CD8-positive, alpha-beta memory T cell (primary cell): ENCODE measurements at places on chromosomes 1 and 21.

DNA sequence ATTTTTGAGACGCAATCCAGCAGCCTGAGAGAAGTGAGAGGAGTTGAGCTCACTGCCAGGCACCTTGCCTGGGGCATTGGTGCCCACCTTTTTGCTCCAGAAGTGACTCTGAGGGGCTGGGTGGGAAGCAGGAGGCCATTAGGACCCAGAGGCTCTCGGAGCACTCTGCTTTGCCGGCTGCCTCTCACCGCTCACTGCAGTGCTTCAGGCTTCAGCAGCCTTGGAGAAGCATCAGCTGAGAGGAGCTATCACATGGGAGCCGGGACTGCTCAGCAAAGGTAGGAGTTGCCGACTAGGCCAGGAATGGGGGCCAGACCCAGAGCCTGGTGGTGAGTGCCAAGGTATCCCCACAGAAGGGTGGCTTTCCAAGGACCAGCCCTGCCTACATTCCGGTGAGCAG is at the start of gene GPR61:
GPR61 (plus strand) TSS at position 197 of the 400 bp plus-strand sequence. CDS start 3,151 bp downstream, outside the sequence.
- DNase-seq, result no peak

DNA sequence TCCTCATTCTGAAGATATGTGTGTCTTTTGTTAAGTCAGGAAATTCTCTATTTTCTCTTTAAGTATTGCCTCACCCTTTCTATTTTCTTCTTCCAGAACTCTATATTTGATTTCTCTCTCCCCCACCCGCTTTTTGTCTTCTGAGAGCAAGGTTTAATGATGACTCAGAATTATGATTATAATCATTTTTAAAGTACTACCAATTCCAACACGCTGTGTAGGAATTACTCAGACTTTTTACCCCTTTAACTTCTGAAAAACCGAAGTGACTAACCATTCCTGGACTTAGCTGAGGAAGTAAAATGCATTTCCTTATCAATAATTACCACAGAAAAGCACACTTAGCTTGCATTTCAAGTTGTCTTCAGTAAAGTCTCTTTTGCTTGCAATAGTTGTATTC is 20.8 kb upstream of the SCYL3 start:
- DNase-seq, result no peak

- no peak for DNase-seq
Observed at GRCh38 chr1:56329970-56330369, 249.4 kb downstream of the PLPP3 start.

DNA sequence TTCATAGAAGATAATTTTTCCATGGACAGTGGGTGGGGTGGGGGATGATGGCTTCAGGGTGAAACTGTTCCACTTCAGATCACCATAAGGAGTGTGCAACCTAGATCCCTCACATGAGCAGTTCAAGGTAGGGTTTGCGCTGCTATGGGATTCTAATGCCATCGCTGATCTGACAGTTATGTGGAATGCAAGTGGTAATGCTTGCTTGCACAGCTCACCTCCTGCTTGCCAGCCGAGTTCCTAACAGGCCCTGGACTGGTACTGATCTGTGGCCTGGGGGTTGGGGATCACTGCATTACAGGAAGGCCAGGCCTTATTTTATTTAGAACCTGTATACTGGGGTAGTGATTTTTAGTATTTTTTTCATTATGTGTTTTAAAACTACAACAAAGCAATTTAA is 22.0 kb downstream of the MAN1A2 start:
- no peak for DNase-seq

DNA sequence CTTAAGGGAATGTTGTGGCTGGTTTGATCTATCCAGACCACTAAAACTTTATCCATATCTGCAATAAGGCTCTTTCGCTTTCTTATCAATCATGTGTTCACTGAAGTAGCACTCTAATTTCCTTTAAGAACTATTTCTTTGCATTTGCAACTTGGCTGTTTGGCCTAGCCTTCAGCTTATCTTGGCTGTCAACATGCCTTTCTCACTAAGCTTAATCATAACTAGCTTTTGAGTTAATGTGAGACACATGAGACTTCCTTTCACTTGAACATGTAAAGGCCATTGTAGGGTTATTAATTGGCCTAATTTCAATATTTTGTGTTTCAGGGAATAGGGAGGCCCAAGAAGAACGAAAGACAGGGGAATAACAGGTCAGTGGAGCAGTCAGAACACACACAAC is 124.7 kb downstream of the TNFSF18 start:
- no peak for DNase-seq

- DNase-seq, result no peak
Observed at GRCh38 chr1:208189716-208190115, 54.5 kb downstream of the PLXNA2 start.

- DNase-seq, result no peak
Observed at GRCh38 chr1:70497152-70497551, 86.1 kb downstream of the CTH start.

DNA sequence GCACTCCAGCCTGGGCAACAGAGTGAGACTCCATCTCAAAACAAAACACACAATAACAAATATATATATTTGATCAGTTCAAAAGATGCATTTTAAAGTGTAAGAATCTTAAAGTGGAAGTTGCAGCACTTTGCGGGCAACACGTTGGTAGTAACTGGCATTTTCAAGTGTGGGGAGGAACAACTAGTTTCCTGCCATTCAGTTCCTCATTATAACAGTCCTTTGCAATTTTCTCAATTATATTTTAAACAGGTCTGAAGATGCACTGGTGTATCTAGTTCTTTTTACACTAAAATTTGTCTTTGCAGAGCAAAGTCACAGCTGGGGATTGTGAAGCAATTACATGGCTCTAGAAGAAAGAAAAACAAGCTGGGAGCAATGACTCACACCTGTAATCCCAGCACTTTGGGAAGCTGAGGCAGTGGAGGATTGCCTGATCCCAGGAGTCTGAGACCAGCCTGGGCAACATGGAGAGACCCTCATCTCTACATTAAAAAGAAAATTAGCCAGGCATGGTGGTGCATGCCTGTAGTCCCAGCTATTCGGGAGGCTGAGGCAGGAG is 25.3 kb downstream of the RRAGC start:
- DNase-seq, result no peak

DNA sequence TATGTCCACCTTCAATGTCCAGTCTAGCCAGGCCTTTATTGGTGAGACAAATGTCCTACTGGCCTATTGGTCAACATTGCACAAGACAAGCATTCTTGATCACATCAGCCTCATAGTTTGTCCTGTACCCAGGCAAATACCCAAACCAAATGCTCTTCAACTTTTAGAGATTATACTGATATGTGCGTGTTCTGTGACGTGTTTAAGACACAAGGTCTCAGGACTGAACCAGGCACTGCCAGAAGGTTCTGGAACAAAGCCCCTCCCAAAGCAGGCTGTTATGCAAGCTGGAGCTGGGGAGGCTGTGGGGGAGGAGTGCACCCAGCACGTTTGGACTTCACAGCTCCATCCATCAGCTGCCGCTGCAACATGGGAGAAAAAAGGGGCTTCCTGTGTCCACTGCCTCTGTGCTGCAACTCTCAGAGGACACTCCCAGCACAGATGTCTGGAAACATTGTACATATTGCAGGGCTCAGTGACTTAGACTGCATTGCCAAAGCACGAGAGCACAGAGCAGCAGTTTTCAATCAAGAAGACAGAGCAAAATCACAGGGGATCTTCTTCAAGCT is 45.9 kb downstream of the NID1 start:
- no peak for DNase-seq

DNA sequence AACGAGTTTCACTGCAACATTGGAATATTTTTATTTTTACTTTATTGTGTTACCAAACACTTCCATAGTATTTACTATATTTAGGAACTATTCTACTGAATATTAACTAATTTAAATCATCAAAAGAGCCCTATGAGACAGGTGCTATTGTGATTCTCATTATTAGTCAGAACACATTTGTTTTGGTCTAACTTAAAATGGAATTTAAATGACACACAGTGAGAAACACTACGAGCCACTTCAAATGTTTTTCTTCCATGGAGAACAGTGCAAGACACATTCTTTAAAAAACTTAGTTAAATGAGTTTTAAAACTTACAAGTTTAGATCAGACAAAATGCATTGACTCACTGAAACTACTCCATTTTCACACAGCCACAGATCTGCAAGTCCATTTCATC is 6.6 kb upstream of the TRAF3IP3 start:
- DNase-seq, result no peak

DNA sequence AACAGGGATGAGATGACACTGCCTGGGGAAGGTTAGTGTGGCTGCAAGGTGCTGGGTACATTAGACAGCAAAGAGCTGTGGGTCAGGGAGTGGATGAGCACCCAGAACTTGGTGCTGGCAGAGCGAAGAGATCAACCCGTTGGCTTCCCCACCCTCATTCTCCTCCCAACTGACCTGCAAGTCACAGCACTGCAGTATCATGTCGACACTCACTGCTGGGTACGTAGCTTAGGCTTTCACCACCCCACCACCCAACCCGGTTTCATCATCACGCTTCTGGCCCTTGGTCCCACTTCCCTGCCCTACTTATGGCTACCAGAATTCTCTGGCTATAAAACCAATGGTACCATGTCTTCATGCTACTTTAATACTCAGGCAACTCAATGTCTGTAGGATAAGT is 73.6 kb upstream of the LYST start:
- DNase-seq, result no peak

DNA sequence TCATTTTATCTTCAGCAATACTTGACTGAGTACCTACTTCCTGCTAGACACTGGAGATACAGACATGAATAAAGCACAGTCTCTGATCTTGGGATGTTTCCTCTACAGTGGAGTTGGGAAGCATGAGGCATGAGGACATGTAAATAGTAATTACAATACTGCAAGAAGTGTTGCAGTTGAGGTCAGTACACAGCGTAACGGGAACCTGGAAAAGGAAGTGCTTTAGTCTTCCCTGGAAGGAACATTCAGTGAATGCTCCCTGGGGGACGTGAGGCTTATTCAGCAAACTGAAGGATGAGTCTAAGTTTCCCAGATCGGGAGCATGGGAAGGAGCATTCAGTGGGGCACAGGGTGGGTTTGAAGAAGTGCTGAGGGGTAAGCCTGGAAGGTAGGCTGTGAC is 112.4 kb downstream of the PIK3R3 start:
- no peak for DNase-seq

DNA sequence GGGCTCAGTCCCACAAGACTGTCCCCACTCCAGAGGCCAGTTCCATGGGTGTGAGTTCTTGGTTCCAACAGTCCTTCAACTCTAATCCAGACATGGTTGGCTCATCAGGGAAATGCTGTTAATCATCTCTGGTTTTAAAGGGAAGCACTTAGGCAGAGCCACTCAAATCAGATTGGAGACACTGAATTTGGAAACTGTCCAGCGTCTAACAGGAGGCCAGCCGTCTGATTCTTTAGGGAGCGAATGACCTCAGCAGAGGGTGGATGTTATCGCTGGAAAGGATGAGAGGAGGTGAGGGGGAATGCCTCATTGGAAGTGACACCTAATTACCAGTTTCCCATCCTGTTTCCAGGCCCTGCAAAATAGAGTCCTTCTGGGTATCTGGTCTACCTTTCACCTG is 22.8 kb upstream of the LRRC38 start:
- no peak for DNase-seq

GRCh38 chr1:30757352-30758120 is at the start of gene LAPTM5:
Gene LAPTM5, minus strand, starts transcription at chr1:30757774. Its CDS starts 29 bp downstream, at chr1:30757745.
- peak; percentile 54 for DNase-seq

GRCh38 chr1:108813326-108813725 is 43.6 kb downstream of the AKNAD1 start:
- no peak for DNase-seq

GRCh38 chr1:89539128-89539527 is 14.5 kb downstream of the LRRC8B start:
- DNase-seq, result no peak

- DNase-seq, result no peak
Observed at GRCh38 chr1:27166351-27166802, 11.5 kb upstream of the SLC9A1 start.

- no peak for DNase-seq
Observed at GRCh38 chr1:183598386-183598785, 8.1 kb upstream of the NCF2 start.

GRCh38 chr1:172338295-172338735 is 82.2 kb upstream of the C1orf105 start:
- no peak for DNase-seq
